ENCODE measurements at places on chromosomes 6 and 20.

DNA sequence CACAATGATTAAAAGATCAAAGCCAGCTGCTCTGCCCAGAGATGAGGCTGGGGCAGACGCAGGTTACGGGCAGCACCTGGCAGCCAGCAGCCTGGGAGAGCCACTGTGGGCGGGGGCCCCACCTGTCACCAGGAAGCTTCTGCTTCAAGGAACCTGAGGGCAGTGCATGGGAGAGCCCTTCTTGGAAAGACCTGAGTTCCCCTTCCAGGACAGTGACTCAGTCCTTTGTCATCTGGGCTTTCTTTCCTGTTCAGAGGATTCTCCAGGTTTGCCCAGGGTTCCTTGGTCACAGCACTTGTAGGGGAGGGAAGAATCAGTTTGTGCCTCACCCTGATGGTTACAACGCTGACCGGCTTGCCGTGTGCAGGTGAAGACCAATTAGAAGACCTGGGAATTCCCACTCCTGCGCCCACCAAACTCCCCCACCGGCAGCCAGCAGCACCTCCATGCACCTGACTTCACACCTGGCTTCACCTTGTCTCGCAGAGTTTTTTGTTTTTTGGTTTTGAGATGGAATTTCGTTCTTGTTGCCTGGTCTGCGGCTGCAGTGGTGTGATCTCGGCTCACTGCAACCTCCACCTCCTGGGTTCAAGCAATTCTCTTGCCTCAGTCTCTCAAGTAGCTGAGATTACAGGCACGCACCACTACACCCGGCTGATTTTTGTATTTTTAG lies 2.0 kb downstream of the ZBP1 start:
- H3K27me3 ChIP-seq: no peaks in the 10 kb centered on the region
- no peak overlapping the region for H3K27ac ChIP-seq
- H3K4me1 ChIP-seq: no peaks in the 10 kb centered on the region
- peak; percentile 62 for DNase-seq
- no peaks in the 10 kb centered on the region for H3K36me3 ChIP-seq

GRCh38 chr6:33692760-33693158 lies 18.7 kb downstream of the UQCC2 start:
- DNase-seq: no peak
- H3K4me1 ChIP-seq: peaks cover 4% of the 10 kb centered on the region
- H3K4me3 ChIP-seq: no peak overlapping the region
- H3K27me3 ChIP-seq: no peaks in the 10 kb centered on the region
- H3K36me3 ChIP-seq: peaks cover 6% of the 10 kb centered on the region
- H3K27ac ChIP-seq: no peak overlapping the region

DNA sequence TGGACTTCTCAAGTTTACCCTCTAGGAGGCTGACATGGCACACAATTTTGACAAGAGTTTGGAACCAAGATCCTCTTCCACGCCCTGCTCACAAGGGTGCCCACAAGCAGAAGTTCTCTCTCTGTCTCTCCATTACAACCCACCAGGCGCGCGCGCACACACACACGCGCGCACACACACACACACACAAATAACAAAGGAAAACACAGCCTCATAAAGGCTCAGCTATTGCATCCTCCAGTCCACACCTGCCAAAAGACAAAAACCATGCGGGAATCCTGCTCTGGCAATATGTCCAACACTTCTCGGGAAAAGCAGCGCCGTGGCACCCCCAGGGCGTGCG lies 870 bp downstream of the PAK5 start:
- no peaks in the 10 kb centered on the region for H3K36me3 ChIP-seq
- H3K4me3 ChIP-seq: no peak overlapping the region
- H3K4me1 ChIP-seq: peaks cover 4% of the 10 kb centered on the region
- peak; percentile 2 for DNase-seq

- no peaks in the 10 kb centered on the region for H3K27me3 ChIP-seq
- H3K4me1 ChIP-seq: no peaks in the 10 kb centered on the region
- H3K36me3 ChIP-seq: no peaks in the 10 kb centered on the region
- peak; percentile 24 for DNase-seq
- H3K27ac ChIP-seq: no peak overlapping the region
- H3K4me3 ChIP-seq: no peak overlapping the region
These were observed 113.2 kb upstream of the TENT5A start for GRCh38 chr6:81865712-81866111.

GRCh38 chr6:87182321-87182720 lies 27.0 kb downstream of the ZNF292 start:
- no peaks in the 10 kb centered on the region for H3K36me3 ChIP-seq
- no peaks in the 10 kb centered on the region for H3K27me3 ChIP-seq
- no peak overlapping the region for H3K27ac ChIP-seq
- H3K4me1 ChIP-seq: peaks cover 1% of the 10 kb centered on the region
- no peak for DNase-seq
- no peak overlapping the region for H3K4me3 ChIP-seq

DNA sequence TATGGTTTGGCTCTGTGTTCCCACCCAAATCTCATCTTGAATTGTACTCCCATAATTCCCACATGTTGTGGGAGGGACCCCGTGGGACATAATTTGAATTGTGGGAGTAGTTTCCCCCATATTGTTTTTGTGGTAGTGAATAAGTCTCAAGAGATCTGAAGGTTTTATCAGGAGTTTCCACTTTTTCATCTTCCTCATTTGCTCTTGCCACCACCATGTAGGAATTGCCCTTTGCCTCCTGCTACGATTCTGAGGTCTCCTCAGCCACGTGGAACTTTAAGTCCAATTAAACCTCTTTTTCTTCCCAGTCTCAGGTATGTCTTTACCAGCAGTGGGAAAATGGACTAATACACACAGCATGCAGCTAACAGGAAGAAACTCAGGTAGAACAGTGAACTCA lies 108.8 kb upstream of the BCLAF1 start:
- H3K36me3 ChIP-seq: no peaks in the 10 kb centered on the region
- H3K4me3 ChIP-seq: no peak overlapping the region
- no peaks in the 10 kb centered on the region for H3K4me1 ChIP-seq
- no peaks in the 10 kb centered on the region for H3K27me3 ChIP-seq
- DNase-seq: no peak

DNA sequence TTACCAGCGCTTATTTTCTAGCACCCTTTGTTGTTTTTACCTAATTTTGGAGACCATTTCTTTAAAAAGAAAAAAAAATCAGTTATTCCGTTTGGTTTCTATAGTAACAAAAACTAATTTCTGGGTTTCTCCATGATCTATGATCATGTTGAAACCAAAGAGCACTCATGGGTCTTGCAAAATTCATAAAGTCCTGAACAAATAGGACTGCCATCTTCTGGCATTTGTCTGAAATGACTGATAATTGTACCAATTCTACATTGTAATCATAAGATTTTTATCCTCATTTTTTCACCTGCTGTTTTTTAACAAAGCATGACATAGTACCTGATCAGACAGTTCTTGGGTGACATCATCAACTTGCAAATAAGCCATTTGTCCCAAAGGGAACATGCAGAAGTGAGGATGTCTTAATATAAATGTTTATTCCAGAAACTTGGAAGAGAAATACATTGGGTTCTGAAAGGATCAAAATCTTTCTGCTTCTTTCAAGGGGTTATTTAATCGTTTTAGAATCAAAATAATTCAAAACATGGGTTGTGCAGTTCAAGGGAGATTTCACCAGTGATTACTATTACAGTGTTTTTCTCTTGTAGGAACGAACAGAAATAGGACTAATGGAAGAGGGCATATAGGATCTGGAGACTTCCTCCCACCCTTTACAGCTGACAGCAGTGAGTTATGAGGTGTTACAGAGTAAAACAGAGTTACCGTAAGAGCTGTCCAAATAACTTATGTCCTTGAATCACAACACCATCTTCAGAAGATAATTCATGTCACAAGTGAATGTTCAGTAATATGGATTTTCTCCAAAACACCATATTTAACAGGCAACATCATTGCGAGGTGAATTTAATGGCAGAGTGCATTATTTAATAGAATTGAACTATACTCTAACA lies 87.1 kb upstream of the GJE1 start:
- H3K4me1 ChIP-seq: no peaks in the 10 kb centered on the region
- no peak overlapping the region for H3K27ac ChIP-seq
- H3K4me3 ChIP-seq: no peak overlapping the region
- no peaks in the 10 kb centered on the region for H3K36me3 ChIP-seq
- H3K27me3 ChIP-seq: no peaks in the 10 kb centered on the region
- DNase-seq: no peak

GRCh38 chr6:166566026-166567011 lies 20.2 kb downstream of the RAMACL start:
- H3K36me3 ChIP-seq: no peaks in the 10 kb centered on the region
- no peak overlapping the region for H3K4me3 ChIP-seq
- H3K27ac ChIP-seq: no peak overlapping the region
- H3K27me3 ChIP-seq: no peaks in the 10 kb centered on the region

DNA sequence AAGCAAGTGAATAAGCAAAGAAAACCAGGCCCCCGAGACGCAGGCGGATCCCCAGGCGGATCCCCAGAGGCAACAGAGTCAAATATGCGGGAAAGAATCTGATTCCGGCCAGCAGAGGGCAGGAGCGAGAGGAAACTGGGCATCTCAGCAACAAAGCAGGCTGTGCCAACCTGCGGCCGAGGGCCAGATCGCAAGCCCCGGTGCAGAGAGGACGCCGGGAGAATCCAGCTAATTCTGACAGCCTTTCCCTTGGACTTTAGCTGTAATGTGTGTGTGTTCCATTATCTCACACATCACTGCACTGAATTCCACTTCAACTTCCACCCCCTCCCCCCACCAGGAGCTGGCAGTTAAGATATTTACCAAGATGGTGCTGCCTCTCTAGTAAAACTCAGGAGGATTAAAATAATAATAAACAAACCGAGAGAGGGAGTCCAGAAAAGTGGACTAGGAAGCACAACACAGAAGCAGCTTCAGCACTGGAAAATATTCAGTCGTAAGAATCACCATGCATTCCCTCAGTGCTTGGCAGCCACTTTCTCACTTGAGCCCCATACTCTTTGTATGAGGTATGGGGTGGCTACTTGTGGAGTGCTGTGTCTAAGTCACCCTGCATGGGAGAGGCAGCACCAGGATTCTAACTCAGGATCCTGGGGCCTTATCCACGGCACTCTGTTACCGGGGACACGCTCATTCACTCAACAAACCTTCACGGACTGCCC lies 66.2 kb upstream of the SNX9 start:
- no peaks in the 10 kb centered on the region for H3K36me3 ChIP-seq
- H3K27me3 ChIP-seq: no peaks in the 10 kb centered on the region
- no peaks in the 10 kb centered on the region for H3K4me1 ChIP-seq
- DNase-seq: peak; percentile 91
- H3K27ac ChIP-seq: no peak overlapping the region

DNA sequence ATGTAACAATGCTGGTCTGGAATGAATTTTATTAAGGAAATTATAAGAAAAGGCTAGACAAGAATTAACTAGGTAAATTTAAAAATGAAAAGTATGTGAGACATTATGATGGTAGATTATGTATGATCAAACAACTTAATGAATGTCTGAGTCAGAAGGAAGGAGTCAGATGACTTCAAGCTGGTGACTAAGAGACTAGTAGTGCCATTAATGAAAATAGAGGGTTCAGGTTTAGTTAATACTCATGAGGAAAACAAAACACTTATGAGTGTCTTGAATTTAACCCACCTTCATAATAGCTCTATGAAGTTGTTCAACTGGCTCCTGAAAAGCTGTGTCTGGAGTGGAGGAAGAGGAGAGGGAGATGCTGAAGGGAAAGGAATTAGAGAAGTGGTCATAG lies 256.3 kb downstream of the ADGRB3 start:
- H3K27ac ChIP-seq: no peak overlapping the region
- H3K4me3 ChIP-seq: no peak overlapping the region
- no peaks in the 10 kb centered on the region for H3K27me3 ChIP-seq
- no peaks in the 10 kb centered on the region for H3K36me3 ChIP-seq
- DNase-seq: no peak

GRCh38 chr6:44969446-44970185 lies 358.5 kb upstream of the RUNX2 start:
- H3K27me3 ChIP-seq: no peaks in the 10 kb centered on the region
- H3K4me1 ChIP-seq: no peaks in the 10 kb centered on the region
- no peaks in the 10 kb centered on the region for H3K36me3 ChIP-seq

- no peaks in the 10 kb centered on the region for H3K36me3 ChIP-seq
- peaks cover 3% of the 10 kb centered on the region for H3K4me1 ChIP-seq
- no peaks in the 10 kb centered on the region for H3K27me3 ChIP-seq
These were observed 47.2 kb downstream of the SYNJ2 start for GRCh38 chr6:158028876-158029275.

DNA sequence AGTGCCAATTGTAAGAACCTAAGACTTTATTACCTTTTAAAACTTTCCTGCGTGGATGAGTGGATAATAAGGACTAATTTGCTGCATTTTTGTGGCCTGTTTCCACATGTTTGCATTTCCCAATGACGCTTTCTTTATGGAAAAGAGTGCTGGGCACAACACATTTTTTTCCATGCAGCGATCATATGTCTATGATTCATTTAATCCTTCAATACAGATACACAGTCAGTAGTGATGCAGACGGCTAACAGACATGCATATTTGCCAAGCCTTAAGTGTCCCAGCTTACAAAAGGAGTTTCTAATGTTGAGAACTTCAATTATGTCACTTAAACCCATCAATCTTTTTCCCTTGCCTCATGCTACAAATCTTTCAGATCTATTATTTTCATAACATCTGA lies 239.8 kb upstream of the PREP start:
- H3K4me1 ChIP-seq: no peaks in the 10 kb centered on the region
- H3K4me3 ChIP-seq: no peak overlapping the region
- no peak overlapping the region for H3K27ac ChIP-seq
- no peak for DNase-seq

DNA sequence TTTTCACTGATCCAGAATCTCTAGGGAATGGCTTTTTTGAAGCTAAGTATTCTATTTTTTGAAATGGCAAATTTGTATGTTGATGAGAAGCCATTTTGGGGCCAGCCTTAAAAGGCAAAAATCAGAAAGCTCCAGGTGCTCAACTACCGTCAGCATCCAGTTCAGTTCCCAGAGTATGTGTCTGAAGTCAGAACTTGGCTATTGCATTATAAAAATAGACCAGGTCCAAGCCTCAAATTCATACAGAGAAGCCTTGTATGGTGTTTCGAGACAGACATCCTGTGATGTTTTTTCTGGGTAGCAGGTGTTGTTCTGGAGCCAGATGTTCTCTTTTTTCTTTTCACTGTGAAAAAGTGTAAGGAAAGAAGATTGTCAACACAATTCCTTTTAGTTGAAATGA lies 68.2 kb downstream of the CCN2 start:
- H3K36me3 ChIP-seq: no peaks in the 10 kb centered on the region
- H3K27ac ChIP-seq: no peak overlapping the region
- DNase-seq: no peak
- H3K4me3 ChIP-seq: no peak overlapping the region
- no peaks in the 10 kb centered on the region for H3K27me3 ChIP-seq

DNA sequence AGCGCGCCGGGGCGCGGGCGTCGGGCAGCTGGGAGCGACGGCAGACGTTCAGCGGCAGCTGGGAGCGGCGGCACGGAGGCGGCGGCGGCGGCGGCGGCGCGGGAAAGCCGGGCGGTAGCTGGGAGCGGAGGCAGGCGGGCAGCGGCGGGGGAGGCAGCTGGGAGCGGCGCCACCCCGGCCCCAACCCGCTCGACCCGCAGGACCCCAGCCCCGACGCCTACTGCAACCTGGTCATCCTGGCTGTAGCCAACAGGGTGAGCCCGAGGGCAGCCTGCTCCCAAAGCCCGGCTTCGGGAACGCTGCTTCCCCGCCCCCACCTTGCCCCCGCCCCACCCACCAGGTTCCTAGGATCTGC lies 8.9 kb downstream of the CCM2L start:
- H3K27ac ChIP-seq: no peak overlapping the region
- no peaks in the 10 kb centered on the region for H3K4me1 ChIP-seq
- H3K27me3 ChIP-seq: no peaks in the 10 kb centered on the region
- no peaks in the 10 kb centered on the region for H3K36me3 ChIP-seq
- DNase-seq: peak; percentile 80

GRCh38 chr6:12119085-12119588 lies 107.0 kb downstream of the HIVEP1 start:
- DNase-seq: peak; percentile 43
- no peaks in the 10 kb centered on the region for H3K27me3 ChIP-seq
- H3K4me3 ChIP-seq: no peak overlapping the region
- H3K36me3 ChIP-seq: peaks cover 5% of the 10 kb centered on the region
